NCI-H2107 (cell line): ENCODE measurements at places on chromosomes 2 and 18.
A peak's percentile ranks its signal among the peaks of the same experiment; 100 is the strongest.

DNA sequence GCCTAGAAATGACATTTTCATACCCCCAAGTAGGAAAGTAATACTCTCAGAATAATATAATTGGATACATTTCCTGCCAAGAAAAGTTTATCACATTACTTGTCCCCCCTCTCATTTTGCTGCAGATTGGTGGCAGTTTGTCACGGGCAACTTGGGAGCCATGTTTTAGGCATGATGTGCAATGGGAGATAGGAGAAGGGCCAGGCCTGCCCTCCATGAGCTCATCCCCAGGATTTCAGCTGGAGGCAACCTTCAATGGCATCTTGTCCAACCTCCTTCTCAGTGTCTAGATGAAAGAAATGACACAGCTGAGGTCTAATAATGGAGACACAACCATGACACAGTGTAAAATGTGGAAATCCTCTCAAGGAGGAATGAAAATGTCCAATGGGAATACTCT, 11.4 kb upstream of the RAB31 start:
- no peak for DNase-seq

- no peak for DNase-seq
Measured at GRCh38 chr18:12656605-12656937, 1.3 kb downstream of the SPIRE1 start.

DNA sequence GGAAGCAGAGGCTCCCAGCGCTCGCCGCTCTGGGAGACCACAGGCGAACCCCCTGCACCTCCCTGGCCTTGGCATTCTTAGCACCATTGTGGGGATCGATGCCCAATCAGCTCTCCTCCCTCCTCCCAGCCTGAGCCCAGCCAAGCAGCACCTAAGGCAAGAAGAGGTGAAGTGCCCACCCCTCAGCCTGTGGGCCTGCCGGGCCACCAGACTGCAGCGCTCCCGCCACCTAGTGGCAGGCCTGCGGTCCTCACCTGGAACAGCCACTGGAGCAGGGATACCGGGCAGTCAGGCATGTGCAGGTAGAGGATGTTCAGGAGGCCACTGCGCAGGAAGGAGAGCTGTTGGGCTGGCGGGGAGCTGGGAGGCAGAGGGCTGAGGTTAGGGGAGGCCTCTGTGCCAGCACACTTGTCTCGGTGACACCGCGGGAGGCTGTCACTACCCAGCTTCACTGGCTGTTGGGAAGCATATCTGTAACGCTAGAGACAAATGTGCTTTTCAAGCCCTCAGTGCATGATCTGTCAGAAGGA, 35.2 kb downstream of the FAM178B start:
- peak; percentile 30 for DNase-seq

GRCh38 chr2:221385716-221386115, 186.4 kb downstream of the EPHA4 start:
- DNase-seq, result no peak

DNA sequence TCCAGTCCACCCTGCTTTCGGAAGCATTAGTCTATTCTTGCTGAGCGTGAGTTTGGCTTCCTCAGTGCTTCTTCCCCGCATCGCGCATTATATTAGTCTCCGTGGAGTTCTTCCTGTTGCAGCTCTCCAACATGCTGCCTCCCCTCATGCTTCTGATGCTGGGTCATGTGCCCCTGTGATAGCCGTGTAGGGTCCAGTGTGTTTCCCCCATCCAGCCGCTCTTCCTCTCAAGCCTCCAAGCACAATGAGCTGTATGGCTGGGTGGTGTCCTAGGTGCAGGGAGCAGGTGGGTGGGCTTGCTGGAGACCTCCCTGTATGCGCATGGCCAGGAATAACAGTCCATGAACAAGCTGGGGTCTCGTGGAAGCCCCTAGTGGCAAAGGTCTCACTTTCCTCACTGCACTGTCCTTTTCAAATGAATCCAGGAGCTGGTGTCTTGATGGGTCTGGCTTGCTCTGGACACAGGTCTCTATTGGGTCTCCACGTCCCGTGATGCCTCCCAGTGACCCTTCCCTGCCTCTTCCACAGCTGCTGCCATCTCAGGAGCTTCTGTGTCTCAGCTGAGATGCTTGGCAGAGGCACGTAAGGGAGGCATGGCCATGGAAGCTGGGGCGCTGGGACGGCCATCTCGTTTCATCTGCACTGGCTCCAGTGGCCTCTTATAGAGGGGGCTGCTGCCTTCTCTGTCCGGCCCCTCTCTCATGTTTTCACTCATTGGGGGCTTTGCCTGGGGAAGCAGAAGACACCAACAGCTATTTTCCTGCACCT, 54.8 kb upstream of the HDAC4 start:
- no peak for DNase-seq

DNA sequence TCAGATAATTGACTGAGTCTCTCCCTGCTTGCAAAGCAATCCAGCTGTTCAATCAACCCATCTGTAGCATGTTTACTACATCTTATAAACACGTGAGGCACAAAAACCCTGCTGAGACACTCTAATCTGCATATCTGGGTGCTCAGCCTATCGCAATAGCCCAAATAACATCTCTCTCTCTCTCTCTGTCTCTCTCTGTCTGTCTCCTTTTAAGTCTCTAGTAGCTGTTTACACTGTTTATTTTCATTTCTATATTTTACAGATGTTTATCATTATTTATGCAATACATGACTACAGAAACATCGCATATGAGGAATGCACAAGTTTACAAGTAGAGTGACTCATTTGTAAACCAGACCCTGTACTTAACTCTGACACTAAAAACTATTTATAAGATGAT, 422.1 kb upstream of the DSEL start:
- no peak for DNase-seq

- DNase-seq, result no peak
Measured at GRCh38 chr2:6214471-6214870, 522.3 kb downstream of the SOX11 start.

- no peak for DNase-seq
Measured at GRCh38 chr18:9568186-9568585, 46.2 kb downstream of the PPP4R1 start.

GRCh38 chr2:30225131-30225762, 6.1 kb upstream of the LBH start:
- DNase-seq, result peak; percentile 36

- DNase-seq, result no peak
Measured at GRCh38 chr2:86254576-86255538, 55.6 kb downstream of the MRPL35 start.

DNA sequence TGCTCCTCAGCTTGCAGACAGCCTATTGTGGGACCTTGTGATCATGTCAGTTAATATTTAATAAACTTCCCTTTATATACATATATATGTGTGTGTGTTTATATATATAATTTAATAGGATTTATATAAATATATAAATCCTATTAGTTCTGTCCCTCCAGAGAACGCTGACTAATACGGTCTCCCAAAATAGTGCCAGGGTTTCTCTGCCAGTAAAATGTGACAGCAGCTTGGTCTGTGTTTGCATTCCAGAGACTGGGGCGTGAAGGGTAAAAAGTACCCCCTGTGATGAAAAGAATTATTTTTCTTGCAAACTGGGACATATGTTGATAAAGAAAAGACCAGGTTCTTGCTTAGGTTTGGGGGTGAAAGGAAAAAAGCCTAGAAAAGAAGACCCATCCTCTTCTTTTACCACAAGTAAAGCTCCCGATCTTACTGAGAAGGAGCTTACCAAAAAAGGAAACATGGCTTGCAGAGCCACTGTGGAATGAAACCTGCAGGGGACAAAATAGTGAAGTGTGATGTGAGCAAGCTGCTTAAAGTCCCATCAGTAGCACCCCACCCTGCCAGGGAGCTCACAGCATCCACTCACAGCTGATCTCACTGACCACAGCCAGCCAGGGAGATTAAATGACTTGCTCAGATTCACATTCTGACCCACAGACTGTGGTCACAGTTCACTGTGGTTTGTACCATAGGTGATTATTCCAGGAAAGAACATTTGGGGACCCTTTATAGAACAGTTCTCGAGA, 110.9 kb upstream of the RMP24 start:
- no peak for DNase-seq

DNA sequence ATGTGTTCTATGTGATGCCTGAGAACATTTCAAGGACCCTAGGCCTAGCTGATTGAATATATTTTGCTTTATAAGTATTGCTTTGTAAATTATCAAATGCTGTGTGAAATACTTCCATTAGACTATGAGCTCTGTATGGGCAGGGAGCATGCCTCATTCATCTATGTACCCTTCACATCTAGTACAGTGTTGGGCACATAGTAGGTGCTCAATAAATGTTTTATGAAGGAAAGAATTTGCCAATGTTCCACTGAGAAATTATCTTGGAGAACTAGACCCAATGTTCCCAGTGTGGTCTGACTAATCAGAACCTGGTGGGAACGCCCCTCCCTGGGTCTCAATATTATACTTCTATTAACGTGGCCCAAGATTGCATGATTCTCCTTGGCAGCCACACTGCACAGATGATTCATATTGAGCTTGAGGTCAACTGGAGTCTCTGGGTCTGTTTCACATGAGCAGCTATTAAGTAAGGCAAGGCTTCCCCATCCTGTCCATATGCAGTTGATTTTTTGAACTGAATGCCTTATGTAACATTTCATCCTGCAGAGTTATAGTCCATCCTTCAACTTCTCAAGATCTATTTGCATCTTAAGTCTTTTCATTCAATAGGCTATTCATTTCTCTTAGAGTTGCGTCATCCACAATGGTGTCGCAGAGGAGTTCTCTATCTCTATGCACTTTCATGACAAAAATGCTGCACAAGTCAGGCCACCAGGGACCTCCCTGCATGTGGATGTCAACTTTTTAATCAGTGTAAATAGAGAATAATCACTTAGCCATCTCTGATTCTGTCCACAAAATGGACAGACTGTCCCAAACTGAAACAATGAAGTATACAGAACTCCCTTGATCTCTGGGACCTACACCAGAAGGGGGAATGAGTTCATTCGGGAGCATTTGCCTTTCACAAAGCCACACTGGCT, 257.6 kb downstream of the CYP26B1 start:
- DNase-seq, result no peak

GRCh38 chr2:241019441-241020139, 21.2 kb downstream of the SNED1 start:
- no peak for DNase-seq

- DNase-seq, result no peak
Measured at GRCh38 chr2:231604101-231604684, 11.5 kb downstream of the TEX44 start.

GRCh38 chr18:50356036-50356945, 18.6 kb upstream of the SKA1 start:
- DNase-seq, result peak; percentile 4

DNA sequence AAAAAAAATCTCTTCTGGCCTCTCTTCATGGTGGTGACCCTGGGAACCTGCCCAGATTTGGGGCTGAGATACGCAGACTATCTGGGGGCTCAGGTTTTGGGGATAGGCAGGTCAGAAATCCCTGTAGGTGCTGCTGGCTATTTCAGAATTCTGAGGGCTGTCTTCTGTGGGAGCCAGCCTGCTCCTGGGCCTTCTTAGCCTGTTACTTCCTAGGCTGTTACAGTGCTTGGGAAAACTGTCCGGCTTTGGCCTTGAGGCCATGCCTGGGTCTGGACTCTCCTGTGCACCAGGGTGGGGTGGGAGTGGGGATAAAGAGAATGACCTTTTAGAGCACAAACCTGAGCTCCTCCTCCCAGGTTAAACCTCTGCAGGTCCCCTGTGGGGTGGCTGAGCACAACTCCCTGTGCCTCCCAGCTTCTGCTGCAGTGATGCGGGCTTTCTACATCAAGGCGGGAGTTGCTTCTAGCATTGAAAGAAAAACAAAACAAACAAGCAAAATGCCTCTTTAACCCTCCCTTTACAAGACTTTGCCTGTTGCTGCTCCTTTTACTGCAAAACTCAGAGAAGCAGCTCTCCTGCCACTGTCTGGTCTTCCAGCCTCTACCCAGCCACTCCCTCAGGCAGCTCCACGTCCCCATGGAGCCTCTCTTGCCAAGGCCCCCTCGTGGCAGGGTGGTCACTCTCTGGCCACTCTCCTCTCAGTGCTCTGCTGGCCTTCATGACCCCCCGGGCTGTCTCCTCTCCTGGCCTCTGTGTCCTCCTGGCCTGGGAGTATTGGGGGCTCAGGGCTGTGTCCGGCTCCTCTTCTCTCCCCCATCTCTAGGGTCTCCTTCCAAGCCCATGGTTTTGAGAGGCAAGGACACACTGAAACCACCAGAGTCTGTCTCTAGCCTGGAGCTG, 293.0 kb upstream of the HS6ST1 start:
- no peak for DNase-seq

- no peak for DNase-seq
Measured at GRCh38 chr2:12861344-12861930, 144.7 kb downstream of the TRIB2 start.

- no peak for DNase-seq
Measured at GRCh38 chr2:232351686-232352510, 26.7 kb upstream of the ALPP start.

GRCh38 chr2:127134833-127135830, 28.2 kb upstream of the BIN1 start:
- DNase-seq, result no peak

- DNase-seq, result no peak
Measured at GRCh38 chr2:47019961-47020681, 104.5 kb upstream of the MCFD2 start.

- DNase-seq, result no peak
Measured at GRCh38 chr18:77052983-77053309, 79.6 kb downstream of the MBP start.

- no peak for DNase-seq
Measured at GRCh38 chr18:50011813-50012435, 183.0 kb downstream of the MYO5B start.

- DNase-seq, result no peak
Measured at GRCh38 chr2:7515327-7515726, 598.1 kb downstream of the RNF144A start.

DNA sequence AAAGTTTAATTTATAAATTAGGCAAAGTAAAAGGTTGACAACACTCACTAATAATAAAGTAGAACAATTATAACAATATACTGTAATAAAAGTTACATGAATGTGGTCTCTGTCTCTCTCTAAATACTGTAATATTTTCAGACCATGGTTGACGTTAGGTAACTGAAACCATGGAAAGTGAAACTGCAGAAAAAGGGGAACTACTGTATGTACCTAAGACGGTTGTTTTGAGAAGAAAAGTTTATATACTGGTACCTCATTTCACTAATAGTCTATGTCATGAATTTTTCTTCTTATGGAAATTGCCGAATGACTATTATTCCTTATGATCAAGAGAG, 166.7 kb upstream of the ZNF521 start:
- DNase-seq, result no peak
